ENCODE measurements at places on chromosomes 13 and 19.

DNA sequence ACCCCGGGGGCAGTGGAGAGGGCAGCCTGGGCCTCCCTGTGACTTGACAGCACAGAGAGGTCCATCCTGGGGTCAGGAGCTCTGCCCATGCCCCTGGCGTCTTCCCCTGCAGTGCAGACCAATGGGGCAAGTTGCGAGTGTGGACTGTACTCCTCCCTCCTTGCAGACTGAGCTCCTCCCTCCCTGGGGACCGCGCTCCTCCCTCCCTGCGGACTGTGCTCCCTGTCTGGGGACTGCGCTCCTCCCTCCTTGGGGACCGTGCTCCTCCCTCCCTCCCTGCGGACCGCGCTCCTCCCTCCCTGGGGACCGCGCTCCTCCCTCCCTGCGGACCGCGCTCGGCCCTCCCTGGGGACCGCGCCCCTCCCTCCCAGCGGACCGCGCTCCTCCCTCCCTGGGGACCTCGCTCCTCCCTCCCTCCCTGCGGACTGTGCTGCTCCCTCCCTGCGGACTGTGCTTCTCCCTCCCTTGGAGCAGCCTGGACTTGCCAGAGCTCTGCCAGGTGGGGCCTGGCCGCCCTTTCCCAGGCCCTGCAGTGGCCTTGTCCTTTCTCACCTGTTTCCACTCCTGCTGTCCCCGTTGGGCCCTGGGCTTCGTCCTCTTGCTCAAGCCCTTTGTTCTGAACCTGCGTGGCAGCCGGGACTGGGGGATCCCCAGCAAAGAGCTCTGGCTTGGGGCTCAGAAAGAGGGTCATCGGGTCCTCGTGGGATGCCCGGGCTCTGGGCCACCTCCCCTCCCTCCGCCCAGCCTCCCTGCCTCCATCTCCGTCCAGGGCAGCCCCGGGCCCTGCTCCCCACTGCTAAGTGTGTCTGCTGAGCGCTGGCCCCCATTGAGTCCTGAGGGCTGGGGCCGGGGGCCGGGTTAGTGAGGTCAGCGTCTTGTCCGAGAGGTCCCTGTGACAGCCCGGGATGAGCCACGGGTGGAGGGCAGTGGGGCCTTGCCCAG lies 6.8 kb downstream of the GAMT start:
- no peak for DNase-seq

GRCh38 chr19:29677001-29677817 lies 11.9 kb downstream of the PLEKHF1 start:
- DNase-seq: no peak

DNA sequence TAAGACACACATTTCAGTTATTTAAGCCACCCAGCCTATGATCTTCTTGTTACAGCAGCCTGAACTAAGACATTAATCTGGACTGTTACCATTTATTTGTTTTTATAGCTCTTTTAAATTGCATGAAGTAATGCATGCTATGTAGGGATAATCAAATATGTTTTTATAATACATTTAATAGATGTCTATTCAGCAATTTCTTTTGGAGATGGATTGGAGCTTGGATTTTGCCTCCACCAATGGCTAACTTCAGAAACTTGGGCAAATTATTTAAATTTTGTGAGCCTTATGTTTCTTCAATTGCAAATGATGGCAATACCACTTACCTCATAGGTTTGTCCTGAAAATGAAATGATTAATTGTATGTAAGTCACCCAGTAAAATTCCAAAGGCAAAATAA lies 288.7 kb downstream of the GPC6 start:
- no peak for DNase-seq

DNA sequence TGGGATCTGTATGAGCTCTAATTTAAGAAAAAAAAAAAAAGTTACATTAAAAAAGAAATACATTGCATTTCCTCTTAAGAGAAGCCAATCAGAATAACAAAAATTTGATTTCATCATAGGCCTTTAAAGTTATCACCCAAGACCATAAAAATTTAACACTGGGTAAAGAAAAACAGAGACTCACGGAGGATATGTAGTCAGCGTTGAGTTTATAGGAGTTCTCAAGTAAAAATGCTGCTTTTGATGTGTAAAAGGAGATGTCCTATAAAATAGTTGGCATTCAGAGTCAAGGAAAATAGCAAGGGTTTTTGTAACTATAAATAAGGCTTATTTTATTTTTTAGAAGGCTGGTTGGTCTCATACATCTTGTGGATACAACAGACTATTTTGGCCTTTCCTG lies 191.1 kb downstream of the EFNB2 start:
- DNase-seq: no peak

GRCh38 chr19:55539090-55539984 lies 2.4 kb upstream of the SBK2 start:
- no peak for DNase-seq

DNA sequence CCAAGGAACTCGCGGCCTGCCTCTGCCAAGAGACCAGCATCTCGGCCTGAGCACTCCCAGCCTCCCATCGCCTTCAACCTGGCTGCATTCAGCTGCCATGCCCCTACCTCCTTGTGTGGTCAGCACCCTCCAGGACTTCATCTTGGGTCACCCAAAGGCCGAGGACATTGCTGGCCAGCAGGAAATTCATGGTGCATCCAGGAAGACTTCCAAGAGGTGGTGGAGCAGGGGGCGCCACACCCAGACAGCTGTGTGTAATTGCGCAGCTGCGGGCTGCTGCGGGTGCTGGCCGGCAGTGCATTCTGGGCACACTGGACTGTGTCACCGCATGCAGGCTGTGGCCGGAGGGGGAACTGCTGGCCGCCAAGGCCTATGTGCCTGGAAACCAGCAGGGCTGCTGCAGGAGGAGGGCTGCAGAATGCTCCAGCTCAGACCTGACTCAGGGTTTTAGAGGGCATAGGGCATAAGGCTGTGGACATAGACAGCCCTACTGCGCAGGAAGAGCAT lies 164.3 kb upstream of the TUBA3C start:
- no peak for DNase-seq

- no peak for DNase-seq
Observed at GRCh38 chr19:2154587-2155075, 3.3 kb upstream of the AP3D1 start.

DNA sequence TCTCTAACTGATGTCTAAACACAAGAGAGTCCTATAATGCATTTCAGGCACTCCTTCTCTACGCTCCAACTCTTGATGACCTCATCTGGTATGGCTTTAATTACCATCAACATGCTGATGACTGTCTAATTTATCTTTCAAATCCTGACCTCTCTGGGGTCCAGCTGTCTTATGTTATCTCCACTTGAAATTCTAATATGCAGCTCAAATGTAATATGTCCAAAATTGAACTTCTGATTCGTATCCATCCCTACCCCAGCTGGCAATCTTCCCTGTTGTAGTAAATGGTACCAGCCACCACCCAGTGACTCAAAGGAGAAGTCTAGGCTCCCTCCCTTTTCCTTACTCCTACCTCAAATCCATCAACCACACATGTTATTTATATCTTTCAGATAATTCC lies 288.0 kb upstream of the SLC10A2 start:
- no peak for DNase-seq

Measured in stimulated activated CD8-positive, alpha-beta memory T cell treated with anti-CD3 and anti-CD28 coated beads, Interleukin-7, amount 100 ng/mL, for 1 hour (primary cell).